ENCODE measurements at places on chromosomes 1 and 21.

DNA sequence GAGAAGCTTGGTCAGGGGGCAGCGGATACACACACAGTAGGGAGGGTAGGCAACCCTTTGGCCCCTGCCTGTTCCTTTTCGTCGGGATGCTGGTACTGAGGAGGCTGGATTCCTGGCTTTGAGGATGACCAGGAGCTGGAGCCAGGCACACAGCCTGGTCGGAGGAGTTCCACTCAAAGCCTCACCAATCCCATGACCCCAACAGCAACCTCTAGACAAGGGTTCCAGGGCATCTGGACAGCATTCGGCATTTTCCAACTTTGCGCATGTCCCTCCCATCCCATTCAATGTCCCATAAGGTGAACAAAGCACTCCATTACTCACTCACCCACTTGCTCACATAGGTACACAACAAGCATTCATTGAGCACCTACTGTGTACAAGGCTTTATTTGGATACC lies 42.6 kb upstream of the HMGB4 start:
- DNase-seq, result no peak

DNA sequence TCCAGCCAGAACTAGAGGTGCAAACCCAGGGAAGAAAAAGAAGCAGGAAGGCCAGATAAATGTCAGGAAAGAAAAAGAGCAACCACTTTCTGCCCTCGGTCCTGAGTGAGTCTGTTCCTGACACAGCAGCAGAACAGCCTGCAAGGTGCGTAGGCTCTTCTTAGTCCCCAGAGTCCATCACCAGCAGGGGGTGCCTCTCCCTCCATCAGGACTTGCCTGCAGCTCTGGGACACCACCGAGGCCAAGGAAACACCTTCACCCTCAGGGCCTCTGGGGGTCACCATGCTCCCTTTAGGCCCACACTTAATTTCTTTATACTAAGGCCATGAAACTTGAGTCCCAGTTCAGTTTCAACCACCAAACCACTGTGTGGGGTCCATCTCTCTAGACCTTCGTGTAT lies 43.7 kb upstream of the NFASC start:
- DNase-seq, result no peak

- DNase-seq, result no peak
These were observed 45.3 kb downstream of the KCNC4 start for GRCh38 chr1:110255392-110255787.

DNA sequence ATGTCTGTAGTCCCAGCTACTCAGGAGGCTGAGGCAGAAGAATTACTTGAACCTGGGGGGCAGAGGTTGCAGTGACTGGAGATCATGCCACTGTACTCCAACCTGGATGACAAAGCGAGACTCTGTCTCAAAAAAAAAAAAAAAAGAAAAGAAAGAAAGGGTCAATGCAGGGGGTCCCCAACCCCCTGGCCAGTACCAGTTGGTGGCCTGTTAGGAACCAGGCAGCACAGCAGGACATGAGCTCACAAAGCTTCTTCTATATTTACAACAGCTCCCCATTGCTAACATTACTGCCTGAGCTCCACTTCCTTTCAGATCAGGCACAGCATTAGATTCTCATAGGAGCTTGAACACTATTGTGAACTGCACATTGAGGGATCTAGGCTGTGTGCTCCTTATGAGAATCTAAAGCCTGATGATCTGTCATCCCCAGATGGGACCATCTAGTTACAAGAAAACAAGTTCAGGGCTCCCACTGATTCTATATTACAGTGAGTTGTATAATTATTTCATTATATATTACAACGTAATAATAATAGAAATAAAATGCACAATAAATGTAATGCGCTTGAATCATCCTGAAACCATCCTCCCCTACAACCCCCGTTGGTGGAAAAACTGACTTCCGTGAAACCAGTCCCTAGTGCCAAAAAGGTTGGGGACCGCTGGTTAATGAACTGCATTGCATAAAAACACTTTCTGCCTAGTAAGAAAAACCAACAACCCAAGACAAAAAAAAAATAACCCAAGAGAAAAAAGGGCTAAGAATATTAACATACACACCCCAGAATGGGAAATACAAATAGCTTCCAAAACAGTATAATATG lies 2.8 kb downstream of the ZBTB8OS start:
- no peak for DNase-seq

GRCh38 chr1:145846201-145846612 lies 777 bp downstream of the NUDT17 start:
- no peak for DNase-seq

GRCh38 chr1:37423810-37424209 lies 50.6 kb upstream of the ZC3H12A start:
- DNase-seq, result no peak

DNA sequence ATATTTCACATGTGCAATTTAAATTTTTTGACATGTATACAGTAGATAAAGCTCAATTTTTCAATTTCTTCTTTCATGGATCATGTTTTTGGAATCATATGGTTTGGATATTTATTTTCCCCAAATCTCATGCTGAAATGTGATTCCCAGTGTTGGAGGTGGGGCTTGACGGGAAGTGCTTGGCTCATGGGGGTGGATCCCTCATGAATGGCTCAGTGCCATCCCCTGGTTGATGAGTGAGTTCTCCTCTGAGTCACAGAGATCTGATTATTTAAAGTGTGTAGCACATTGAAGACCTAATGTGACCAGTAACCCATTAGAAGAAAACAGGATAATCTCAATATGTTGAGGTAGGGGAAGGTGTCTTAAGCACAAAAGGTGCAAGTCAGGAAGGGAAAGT lies 9.1 kb upstream of the IFI16 start:
- DNase-seq, result no peak

GRCh38 chr1:179146911-179147310 lies 65.0 kb downstream of the TOR3A start:
- no peak for DNase-seq

DNA sequence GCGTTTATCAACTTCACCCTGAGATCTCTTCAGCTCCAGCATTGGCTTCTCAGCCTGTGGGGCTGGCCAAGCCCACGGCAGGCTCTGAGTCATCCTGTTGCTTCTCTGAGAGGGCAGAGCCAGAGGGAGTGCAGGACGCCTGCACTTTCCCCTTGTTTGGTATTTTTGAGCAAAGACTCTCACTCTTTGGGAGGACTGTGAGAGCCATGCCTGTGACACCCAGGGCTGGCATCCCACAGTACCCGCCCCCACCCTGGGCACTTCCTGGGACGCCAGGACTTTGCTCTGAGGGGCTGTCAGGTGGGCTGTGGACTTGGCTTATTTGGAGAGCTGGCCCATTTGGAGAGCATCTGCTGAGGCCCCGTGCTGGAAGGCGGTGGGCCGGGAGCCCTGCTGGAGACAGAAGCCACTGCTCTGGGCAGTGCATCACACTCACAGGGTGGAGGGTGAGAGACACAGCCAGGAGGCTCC lies 37.4 kb downstream of the VANGL1 start:
- DNase-seq, result no peak

- no peak for DNase-seq
These were observed 3.9 kb upstream of the ZBED6 start for GRCh38 chr1:203791498-203791897.

DNA sequence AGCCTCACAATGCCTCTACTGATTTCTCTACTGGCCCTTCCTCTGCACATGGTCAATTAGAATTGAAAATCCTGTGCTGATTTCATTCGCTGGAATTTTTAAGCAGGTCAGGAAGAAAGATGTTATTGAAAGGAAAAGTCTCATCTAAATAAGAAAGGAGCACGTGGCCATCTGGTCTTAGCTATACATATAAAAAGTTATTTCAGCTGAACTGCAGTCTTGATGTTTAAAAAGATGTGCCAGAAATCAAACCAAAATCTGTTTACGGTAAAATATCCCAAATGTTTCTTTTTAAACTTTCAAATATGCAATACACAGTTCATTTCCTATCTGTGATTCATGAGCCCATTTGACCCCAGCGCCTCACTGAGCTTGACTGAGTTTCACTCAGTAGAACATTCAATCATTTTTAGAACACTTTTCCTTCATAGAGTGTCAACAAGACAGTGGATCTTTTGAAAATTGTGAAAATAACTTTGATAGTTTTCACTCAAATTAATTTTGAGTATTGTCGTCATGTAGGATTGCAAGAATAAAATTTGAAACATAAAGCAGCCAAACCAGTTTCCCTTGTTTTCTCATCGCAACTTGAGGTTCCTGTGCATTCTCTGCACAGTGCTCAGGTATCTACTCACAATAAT lies 293.6 kb downstream of the PTPRC start:
- DNase-seq, result no peak

DNA sequence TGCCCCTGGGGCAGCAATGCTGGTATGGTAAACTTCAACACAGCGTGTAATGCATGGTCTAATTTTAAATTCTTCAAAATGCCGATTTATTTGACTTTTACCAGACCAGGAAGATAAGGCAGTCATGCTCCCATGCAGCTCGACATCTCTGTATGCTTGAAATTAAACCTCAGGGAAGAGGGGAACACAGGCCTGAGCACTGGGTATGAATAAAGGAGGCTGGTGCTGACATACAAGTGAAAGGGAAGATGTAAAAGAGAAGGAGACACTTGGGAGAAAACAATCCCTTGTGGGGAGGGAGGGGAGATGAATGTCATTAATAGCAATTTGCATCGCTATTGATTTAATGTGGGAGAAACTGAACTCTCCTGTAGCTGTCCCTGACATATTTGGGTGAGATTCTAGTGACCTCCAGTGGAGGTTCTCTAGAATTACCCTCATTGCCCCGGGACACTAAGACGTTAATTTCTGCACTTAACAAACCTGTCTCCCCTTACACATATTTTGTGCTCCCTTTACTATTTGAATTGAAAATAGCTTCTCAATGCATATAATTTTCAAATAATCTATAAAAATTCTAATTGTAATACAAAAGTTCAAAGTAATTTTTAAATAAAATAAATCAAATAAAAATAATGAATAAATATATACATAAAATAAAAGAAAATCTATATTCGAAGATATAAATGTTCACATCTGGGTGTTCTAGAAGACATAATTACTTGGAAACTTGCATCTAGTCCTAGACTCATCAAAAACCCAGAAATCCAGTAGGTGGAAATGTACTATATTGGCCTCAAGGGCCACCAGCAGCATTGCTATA lies 283.1 kb downstream of the LMX1A start:
- no peak for DNase-seq

DNA sequence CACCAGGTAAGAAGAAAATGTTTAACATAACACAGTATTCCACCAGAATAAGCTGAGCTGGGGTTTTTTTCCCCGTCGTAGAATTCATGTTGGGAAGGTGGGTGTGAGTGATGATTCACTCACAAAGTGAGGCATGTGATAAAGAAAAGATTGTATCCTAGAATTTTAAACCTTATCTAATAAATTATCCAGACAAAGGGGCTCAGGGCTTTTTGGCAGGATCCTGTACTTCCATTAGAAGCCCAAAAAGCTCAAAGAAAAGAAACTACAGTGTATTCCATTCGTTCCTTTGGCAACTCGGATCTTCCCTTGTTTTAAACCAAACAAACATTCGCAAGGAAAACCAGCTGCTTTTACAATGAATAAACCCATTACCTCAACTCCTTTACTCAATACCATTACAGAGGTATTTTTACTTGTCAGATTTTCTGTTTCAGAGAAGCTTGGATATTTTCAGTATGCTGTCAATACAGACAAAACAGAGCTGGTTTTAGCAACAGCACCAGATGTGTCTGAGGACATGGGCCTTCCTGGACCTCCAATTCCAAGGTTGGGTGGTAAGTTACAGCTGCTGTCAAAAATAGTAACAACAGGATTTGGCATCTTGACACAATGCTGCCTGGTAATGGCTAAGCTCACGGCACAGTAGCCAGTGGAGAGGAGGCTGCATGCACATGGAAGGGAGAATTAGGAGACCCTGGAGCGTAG lies 159.9 kb upstream of the RUNX1 start:
- no peak for DNase-seq

DNA sequence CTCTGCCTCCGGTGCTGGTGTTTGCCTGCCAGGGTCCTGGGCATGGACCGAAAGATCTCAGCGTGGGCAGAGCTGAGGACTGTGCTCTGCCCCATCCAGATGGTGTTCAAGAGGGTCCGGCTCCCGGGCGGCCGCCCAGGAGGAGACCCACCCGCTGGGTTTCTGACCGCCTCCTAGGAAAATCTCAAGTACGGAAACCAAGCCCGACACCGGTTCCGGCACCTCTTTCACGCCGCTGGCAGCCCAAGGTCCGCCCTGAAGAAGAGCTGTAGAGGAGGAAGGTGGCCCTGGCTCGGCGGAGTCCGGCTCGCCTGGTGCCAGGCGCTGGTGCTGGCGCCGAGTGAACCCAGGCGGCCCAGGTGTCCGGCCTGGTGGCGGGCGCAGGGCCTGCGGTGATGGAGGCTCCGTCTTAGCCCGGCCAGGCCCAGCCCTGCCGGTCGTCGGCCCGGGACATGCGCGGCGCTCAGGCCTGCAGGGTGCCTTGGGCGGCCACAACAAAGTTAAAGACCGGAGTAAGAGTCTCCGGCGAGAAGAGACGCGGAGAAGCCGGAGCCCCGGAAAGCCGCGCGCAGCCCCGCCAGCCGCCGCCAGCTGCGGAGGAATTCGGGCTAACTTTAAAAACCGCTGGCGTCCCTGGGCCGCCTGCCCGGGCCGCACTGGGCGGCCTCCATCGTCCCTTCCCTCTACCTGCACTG lies 1.5 kb downstream of the GRIK3 start:
- DNase-seq, result no peak

DNA sequence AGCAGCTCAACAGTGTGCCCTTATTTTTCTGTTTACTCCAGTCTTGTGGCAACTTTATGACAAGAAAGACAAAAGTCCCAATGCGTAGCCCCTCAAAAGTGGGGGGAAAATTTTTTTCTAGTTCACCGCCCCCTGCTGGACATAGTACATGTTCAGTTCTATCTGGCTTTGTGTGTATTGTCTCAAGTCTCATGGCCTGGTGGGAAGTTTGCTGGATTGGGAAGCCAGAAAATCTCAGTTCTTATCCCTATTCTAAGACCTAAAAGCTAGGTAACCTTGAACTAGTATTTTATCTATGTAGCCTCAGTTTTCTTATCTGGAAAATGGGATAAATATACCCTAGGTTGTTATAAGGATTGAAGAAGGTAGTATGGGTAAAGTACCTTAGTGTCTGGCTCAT lies 55.8 kb upstream of the LDLRAP1 start:
- DNase-seq, result no peak

- no peak for DNase-seq
These were observed at the start of gene ACKR1 for GRCh38 chr1:159204161-159205141. ACKR1 (plus strand) TSS chr1:159204875; CDS start chr1:159204960, 85 bp downstream.

GRCh38 chr1:42922687-42923366 lies 35.8 kb downstream of the SLC2A1 start:
- no peak for DNase-seq

DNA sequence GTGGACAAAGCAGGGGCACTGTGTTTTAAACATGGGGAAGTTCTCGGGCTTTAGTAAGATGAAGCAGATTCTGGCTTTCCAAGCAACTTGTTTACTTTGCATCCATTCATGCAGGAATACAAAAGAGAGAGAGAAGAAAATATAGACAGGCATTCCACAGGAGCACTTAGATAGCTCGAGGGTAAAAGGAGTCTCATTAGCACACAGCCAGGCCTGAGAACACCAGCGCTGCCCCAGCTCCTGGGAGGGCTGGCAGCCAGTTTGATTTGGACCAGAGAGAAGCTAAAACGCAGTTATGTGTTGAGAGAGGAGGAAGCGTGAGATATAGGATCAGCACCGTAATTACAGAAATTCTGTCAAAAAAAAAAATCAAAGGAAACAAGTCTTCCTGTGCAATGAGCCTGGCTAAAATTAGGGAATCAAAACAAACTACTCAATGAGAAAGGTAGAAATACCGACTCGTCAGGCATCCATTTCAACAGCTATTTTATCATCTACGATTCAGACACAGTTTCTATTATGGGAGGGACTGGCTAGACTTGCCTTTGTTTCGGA lies 68.2 kb downstream of the CLSTN1 start:
- DNase-seq, result no peak

GRCh38 chr1:58256546-58256945 lies 290.0 kb downstream of the OMA1 start:
- no peak for DNase-seq

- no peak for DNase-seq
These were observed 298.7 kb downstream of the TM2D1 start for GRCh38 chr1:61426254-61426653.
